ENCODE measurements at places on chromosomes 16 and 17.
A peak's percentile ranks its signal among the peaks of the same experiment; 100 is the strongest.

GRCh38 chr17:74972107-74972972, at the start of gene HID1:
TSS of gene HID1 (minus strand) at chr17:74972759. CDS start at chr17:74972656, 103 bp downstream.
- peak; percentile 79 for DNase-seq

- DNase-seq: no peak
Observed at GRCh38 chr17:901964-902363, 77.6 kb downstream of the NXN start.

DNA sequence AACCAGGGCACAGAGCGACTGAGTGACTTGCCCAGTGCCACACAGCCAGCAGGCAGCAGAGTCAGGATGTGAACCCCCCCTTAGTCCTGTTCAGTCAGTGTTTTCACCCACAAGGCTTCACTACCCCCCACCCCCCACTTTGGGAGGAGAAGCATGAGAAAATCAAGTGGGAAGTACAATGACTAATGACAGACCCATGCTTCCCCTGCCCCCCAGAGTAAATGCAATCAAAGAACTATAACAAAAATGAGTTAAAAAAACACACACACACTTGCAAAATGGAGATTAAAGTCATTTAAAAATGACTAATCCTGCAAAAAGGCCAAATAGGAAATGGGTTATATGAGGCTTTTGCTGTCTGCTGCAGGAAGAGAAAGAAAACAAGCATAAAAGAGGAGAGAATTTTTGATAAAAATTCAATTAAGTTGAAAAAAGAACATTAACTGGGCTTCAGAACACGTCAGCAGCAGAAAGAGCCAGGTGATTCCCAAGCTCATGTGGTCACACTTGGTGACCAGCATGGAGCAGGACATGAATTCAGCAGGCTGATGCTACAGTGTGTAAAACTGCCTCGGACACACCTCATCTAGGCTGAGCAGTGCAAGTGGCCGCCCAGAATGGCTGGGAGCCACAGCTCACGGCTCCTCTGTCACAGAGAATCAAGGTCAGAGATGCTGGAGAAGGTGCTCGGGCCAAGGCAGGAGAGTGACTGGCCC, 212.3 kb downstream of the ZNF423 start:
- no peak for DNase-seq

DNA sequence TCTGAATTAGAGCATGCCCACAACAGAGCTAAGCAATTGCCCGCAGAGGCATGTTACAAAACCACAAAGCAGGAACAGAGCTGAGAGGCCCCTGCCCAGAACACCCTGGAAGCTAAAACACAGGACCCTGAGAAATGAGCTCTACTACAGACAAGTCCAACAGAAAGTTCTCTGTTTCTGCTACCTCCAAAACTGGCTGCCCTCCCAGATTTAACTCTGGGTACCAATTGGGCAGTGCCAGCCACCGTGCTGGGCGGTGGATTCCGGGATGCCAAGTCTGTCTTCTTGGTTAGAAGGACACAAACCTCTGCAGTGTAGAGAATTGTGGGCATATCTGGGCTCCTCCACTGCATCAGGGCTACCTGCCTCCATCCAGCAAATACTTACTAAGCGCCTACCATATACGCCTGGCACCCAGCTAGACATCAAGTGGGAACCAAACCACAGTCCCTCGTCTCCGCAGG, 1.0 kb downstream of the CMTM4 start:
- DNase-seq: peak; percentile 3

GRCh38 chr17:80761110-80761871, 216.7 kb downstream of the RPTOR start:
- peak; percentile 85 for DNase-seq

- DNase-seq: no peak
Observed at GRCh38 chr16:65600629-65601028, 478.8 kb upstream of the CDH11 start.

DNA sequence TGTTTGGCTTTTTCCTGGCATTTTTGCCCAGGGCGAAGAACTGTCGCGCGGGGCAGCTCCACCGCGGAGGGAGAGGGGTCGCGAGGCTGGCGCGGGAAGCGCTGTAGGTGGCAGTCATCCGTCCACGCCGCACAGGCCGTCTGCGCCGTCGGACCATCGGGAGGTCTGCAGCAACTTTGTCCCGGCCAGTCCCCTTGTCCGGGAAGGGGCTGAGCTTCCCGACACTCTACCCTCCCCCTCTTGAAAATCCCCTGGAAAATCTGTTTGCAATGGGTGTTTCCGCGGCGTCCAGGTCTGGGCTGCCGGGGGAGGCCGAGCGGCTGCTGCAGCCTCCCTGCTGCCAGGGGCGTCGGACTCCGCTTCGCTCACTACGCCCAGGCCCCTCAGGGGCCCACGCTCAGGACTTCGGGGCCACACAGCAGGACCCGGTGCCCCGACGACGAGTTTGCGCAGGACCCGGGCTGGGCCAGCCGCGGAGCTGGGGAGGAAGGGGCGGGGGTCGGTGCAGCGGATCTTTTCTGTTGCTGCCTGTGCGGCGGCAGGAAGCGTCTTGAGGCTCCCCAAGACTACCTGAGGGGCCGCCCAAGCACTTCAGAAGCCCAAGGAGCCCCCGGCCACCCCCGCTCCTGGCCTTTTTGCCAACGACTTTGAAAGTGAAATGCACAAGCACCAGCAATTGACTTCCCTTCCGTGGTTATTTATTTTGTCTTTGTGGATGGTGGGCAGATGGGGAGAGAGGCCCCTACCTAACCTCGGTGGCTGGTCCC, 2.3 kb upstream of the CBX4 start:
- peak; percentile 19 for DNase-seq

DNA sequence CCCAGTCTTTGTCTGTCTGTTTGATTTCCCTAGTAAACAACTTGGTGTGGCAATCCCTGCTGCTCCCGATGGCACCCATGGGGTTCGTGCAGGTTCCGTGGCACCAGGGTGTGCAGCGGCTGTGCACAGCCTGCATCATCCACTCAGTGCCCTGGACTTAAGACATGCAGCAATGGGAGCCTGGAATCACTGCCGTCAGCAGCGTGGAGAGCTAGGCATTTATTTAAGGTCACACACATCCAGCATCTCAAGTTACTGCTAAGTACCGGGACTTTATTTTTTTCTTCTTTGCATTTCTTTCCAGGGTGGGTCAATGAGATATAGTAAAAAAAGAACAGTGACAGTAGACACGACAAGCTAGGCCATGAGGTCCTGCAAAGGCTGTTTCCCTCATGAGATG, 2.8 kb downstream of the DHRS7C start:
- no peak for DNase-seq

- DNase-seq: peak; percentile 85
Observed at GRCh38 chr16:85306071-85306792, 194.0 kb upstream of the CIBAR2 start.

DNA sequence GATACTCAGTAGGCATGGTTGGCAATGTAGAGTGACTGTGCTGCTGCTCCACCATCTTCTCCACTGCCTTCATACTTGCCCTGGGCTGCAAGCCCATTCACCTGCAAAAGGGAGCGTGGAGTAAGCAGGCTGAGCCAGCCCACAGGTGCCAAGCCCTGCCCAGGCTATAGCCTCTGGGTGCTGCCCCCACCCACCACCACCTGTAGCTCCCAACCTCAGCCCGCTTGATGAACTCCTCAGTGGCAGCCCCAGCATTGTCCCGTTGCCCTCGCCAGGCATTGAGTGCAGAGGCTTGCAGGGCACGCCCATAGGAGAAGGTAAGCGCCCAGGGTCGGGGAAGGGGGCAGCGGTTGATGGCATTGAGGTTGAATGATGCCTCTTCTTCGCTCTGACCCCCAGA, 2.2 kb upstream of the PIGS start:
- DNase-seq: no peak

DNA sequence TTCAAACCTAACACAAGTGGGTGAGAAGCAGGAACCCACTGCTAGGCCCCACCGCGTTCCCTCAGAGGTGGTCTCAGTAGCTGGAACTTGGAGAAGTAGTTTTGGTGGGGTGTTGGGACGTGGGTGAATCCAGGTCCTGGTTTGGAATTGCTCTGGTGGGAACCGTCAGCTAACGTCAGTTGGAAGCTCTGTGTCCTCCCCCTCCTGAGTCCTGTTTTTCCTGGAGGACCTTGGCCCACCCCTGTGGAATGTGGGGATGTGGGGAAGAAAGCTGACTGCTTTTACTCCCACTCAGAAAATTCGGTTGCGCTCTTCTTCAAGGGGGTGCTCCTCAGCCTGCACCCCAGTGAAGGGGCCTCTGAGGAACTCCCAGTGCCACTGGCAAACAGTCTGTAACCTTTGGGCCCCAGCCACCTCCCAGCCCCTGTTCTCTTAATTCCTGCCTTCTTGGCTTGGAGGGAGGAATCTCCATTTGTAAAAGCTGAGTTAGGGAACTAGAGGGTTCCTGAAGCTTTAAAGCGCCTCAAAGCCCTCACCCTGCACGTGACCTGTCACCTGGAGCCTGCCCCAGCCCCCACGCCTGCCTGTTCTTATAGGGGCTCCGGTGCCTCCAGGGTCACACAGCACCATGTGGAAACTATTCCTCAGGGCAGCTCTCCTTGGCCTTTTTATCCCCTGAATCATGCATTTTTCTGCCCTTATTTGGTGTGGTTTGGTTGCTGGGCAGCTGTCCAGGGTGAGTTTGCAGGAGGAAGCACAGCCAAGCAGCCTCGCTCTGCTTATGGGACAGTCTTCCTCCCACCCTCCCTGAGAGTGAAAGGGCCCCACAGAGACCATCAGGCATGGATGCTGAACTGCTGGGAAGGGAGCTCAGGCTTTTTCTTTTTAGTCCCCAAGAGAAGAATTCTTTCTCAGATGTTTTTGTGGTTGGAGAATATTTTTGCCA, 16.2 kb upstream of the NAGLU start:
- no peak for DNase-seq

DNA sequence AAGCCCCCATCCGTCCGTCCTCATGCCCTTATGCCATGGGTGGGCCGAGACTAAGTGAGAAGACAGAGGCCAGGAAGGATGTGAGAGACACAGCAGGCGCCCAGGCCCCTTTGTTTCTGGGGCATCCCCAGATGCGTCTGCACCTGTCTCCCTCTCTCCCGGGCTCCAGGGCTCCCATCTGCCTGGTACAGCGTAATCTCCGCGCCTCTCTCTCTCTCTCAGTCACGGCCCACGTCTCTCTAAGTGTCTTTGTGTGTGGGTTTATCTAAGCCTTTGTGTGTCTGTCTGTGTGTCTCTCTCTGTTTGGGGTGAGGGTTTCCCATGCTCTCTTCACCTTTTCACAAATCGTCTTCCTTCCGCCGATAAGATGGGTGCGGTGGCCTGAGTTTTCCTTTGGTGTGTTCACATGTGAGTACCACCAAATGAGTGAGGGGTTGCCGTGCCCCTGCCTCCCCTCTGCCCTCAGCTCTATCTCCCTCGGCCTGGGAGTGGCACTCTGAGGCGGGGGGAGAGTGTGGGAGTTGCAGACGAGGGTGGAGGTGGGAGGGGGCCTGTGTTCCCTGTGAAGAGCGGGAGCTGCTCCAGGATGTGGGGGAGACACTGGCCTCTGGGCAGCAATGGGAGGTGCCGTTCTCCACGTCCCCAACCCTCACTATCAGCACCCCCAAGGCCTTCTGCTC, 25.8 kb upstream of the ABCC3 start:
- DNase-seq: no peak

GRCh38 chr17:49862781-49863331, 15.0 kb upstream of the TAC4 start:
- no peak for DNase-seq

DNA sequence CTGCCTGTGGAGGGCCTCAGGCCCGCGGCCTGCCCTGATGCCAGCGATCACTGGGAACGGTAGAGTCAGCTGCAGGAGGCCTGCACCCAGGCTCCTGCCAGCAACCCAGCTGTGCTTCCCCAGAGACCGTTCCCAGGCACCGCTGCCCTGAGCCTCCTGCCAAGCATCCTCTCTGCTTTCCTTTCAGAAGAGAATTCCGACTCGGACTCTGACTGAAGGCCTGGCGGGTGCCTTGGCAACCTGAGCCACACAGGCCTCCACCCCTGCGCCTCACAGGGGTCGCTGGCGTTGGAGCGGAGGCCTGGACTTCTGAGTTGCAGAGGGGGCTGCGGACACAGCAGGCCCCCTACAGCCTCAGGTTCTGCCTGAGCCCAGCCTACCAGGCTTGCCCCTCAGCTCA, 7.9 kb downstream of the CMTM3 start:
- DNase-seq: no peak

- no peak for DNase-seq
Observed at GRCh38 chr17:77225265-77225664, 84.5 kb downstream of the SEC14L1 start.

DNA sequence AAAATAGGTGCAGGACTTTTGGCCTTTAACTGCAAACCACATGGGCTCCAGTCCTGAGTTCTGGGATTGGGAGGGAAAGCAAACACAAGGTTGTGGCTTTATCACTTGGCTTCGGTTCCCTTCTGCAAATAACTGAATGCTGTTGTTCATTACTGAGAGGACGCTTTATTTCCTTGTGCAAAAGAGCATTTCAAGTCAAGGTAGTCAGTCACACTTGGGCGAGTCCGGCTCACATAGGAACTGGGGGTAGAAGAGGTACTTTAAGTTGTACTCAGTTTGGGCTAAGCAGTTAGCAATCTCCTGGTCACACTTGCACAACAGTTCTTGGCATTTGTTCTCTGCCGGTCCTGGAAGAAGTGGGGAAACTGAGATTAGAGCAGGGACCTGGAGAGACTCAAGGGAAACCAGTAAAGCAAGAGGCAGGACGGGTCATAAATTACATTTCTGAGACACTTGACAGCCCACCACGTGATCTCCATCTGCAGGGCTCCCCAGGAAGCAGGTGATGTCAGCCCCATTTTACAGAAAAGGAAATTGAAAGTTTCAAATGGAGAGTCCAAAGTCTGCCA, 21.6 kb downstream of the PLA2G10 start:
- peak; percentile 6 for DNase-seq

- no peak for DNase-seq
Observed at GRCh38 chr17:77042476-77043231, 98.1 kb upstream of the SEC14L1 start.

DNA sequence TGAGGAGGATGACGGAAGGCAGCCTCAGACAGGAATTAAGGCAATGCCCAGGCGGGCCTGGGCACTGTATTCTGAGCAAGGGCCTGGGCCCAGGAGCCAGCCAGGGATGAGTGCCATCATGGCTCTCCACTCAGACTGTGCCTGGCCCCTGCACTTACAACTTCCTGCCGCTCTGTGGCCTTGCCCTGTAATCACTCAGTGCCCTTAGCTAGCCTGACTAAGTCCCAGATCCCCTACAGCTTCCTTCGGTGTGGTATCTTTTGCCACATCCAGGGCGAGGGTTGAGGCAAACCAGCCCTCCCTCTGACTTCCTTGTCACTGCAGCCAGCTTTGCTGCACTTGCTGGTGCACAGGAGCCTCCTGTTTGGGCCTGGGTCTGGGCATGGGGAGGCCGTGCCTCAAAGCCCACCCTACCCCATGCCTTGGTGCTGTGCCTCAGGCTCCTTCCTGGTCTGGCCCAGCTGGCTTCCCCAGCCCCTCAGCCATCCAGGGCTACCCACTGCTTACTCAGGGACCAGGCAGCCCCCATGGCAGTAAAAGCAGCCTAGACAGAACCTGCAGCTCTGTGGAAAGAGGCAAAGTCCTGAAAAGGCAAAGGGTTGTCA, 9.3 kb downstream of the SLC46A1 start:
- no peak for DNase-seq

DNA sequence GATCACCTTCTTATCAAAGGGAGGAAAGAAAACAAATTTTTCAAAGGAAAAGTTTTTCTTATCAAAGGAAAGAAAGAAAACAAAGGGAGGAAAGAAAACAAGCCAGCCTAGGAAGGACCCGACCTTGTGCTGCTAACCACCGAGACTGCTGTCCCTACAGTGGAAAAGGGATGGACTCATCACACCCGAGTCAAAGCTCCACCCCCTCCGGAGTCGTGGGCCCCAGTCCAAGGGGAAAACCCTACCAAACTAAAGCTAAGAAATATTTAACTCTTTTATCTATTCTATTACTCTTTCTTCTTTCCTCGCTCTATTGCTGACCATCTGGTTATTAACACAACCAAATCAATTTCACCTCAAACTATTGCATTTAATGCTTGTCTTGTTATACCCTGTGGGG, 6.1 kb upstream of the ENDOV start:
- DNase-seq: peak; percentile 39

Measured in activated naive CD8-positive, alpha-beta T cell treated with anti-CD3 and anti-CD28 coated beads for 36 hours (primary cell).